Stimulated activated CD8-positive, alpha-beta memory T cell treated with anti-CD3 and anti-CD28 coated beads, Interleukin-12 subunit alpha, Interleukin-12 subunit beta, amount 100 ng/mL, for 4 hours (primary cell): ENCODE measurements at places on chromosomes 11 and 22.

- DNase-seq = no peak
Measured at GRCh38 chr22:27840436-27840835, 38.9 kb upstream of the MN1 start.

- no peak for DNase-seq
Measured at GRCh38 chr22:44547371-44547770, 49.3 kb upstream of the RTL6 start.

DNA sequence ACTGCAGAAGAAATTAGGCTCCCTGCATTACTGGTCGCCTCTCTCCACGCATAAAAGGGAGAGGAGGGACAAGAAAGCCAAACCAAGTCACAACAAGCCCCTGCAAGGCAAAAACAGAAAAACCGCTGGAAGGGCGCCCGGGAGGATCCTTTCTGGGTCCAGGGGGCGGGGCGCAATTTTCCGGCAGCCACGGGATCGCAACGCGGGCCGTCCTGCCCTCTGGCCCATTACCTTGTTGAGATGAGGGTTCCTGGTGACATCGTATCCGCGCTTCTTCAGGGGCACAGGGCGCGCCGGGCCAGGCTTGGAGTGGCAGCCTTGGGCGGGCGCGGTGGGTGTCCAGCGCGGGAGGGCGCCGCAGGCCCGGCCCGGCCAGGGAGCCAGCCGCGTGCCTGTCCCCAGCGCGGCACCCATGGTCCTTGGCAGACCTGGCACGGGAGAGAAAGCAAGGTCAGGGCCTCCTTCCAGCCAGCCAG is 847 bp downstream of the ME3 start:
- DNase-seq = no peak

- no peak for DNase-seq
Measured at GRCh38 chr11:92380882-92381281, 156.3 kb downstream of the FAT3 start.

DNA sequence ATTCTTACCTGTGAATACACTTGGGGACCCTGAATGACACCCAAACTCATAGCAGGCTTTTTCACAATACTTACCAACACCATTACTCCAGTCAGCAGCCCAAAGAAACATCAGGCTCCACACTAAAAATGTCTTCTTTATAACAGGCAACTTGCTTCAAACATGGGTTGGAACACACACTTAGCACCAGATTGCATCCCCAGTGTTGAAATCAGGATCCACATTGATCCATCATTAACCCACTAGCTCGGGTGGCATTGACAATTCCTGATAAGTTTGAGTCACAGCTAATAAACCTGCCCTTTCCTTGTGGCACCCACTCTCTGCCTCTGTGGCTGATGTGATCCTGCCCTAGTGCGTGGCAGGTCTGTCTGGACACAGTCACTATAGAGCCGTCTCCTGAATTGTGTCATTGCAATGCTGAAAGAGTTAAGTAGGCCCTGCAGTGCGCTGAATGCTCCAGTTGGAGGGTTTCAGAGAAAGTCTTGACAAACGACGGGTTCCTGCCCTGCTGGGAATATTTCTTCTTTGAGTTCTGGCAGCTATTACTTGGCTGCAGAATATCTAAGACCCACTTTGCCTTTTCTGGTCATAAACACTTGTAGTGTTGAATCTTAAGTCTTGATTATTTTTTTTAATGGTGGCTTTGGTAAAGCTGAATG is 19.6 kb upstream of the C11orf96 start:
- DNase-seq = no peak

DNA sequence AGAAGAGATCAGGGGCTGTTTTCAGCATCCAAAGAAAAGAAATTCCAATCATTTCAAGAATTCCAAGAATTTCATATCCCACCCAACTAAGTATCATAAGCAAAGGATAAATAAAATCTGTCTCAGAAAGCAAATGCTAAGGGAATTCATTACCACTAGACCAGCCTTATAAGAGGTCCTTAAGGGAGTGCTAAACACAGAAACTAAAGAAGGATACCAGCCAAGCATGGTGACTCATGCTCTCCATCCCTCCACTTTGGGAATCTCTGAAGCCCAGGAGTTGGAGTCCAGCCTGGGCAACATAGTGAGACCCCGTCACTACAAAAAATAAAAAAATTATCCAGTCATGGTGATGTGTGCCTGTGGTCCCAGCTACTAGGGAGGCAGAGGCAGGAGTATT is 17.8 kb downstream of the FADD start:
- no peak for DNase-seq
